Stimulated activated CD4-positive, alpha-beta T cell treated with anti-CD3 and anti-CD28 coated beads, Interleukin-2, amount 100 ng/mL, for 24 hours (primary cell): ENCODE measurements at places on chromosomes 7 and 10.

- no peak for DNase-seq
These were observed 66.8 kb upstream of the CYP26C1 start for GRCh38 chr10:92993699-92994272.

DNA sequence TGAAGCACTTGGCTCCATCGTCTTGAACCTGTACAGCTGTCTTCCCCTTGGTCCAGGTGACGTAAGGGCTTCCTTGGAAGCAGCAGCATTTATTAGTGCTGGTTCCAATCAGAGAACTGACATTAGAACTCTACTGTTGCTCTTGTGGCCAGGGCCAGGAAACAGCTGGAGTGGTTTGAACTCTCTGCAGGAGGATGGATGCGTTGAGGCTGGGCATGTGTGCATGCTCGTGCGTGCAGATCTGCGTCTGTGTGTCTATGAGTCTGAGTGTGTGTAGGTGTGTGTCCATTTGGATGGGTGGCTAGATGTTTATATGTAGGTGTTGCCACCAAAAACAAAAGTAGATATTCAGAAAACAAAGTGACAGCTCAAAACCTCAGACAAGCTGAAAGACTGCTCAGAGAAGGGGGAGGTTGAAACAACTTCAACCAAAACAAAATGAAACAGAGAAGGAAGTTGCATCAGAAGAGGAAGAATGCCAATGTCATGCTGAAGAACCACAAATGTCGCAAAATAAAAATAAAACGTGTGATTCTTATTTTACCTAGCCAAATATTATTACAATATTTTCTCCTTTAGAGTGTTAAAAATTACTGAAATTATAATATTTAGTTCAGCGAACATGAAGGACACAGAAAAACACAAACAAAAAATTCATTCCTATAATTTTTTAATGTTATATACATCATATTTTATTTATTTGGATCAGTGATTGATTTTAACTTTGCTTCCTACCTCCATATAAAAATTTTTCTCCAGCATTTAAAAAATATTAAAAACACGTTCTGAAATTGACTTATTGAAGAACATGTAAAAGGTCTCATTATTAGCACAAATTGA is 96.1 kb upstream of the MKLN1 start:
- peak; percentile 73 for DNase-seq

- DNase-seq, result peak; percentile 68
These were observed 84.8 kb upstream of the COL13A1 start for GRCh38 chr10:69716711-69717560.

GRCh38 chr10:50506861-50507573 is 116.7 kb downstream of the SGMS1 start:
- no peak for DNase-seq

GRCh38 chr10:79438021-79438698 is 7.3 kb downstream of the ZCCHC24 start:
- no peak for DNase-seq

DNA sequence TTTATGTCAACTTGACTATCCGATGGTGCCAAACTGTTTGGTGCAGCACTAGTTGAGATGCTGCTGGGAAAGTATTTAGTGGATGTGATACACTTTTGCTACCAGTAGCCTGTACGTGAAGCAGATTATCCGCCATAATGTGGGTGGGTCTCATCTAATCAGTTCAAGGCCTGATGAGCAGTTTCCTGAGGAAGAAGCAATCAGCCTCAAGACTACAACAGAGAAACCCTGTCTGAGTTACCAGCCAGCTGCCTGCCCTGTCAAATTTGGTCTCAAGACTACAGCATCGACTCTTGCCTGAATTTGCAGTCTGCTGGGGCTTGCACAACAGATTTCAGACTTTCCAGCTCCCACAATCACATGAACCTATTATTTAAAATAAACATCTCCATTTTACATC is 10.9 kb upstream of the RBP3 start:
- DNase-seq, result no peak

- no peak for DNase-seq
These were observed 332.0 kb downstream of the NXPH1 start for GRCh38 chr7:8765374-8765773.

GRCh38 chr7:83271212-83272099 is 108.8 kb upstream of the PCLO start:
- DNase-seq, result no peak

GRCh38 chr7:155922067-155922816 is 110.0 kb upstream of the SHH start:
- no peak for DNase-seq

DNA sequence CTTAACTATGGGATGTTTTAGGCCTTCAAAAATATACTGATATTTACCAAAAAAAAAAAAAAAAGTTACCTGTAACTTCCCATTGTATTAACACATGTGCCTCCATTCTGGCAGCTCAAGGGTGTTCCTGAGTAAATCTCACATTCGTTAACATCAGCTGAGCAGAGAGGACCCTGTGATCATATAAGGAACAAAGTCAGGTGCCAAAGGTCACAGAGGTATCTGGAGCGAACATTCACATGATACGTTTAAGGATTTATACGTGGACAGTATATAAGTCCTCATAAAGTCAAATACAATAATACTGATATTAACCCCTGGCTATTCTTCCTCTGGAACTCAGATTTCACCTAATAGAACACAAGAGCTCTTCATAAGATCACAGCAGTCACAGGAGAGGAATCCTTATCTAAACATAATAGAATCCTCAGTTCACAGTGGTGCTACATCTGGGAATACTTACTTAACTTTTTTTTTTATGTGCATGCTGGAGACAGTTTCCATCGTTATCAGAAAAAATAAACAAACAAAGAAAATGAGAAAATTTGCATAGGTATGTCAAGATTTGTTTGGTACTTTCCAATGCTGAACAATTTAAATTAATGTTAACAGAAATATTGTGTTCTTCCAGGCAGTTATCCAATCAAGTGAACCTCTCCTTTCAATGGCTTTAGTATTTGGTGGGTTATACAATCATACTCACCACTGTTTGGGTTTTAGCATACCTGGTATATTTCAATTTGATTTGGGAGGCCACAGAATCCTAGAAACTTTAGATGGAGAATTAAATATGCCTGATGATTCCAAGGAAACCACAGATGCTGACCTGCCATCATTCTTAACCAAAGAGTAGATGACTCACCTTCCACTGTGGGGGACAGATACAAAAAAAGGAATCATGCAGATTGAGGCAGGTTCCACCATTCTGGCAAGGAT is 6.6 kb downstream of the CUBN start:
- DNase-seq, result no peak

DNA sequence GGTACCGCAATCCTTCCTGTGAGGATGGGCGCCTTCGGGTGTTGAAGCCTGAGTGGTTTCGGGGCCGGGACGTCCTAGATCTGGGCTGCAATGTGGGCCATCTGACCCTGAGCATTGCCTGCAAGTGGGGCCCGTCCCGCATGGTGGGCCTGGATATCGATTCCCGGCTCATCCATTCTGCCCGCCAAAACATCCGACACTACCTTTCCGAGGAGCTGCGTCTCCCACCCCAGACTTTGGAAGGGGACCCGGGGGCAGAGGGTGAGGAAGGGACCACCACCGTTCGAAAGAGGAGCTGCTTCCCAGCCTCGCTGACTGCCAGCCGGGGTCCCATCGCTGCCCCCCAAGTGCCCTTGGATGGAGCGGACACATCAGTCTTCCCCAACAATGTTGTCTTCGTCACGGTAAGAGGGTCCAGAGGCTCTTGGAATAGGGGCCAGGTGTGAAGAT is 1.7 kb downstream of the MEPCE start:
- no peak for DNase-seq

- DNase-seq, result no peak
These were observed 47.1 kb downstream of the MAGI2 start for GRCh38 chr7:79406371-79406770.

DNA sequence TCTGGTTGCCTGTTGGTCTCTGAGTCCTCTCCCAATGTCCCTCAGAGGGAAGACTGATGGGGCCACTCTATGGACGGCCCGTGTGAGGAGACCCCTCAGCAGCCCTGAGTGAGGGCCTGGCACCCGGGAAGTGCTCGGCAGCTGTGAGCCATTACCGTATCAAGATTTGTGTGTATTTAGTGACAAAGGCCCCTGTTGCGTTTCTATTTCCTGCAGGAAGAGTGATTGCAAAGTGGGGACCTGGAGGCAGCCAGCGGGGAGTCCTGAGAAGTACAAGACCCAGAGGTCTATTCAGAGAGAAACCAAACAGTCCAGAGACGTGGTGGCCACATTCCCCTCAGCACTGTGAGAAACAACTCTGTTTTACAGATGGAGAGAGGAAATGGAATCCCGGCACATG is 51.1 kb upstream of the CHST15 start:
- DNase-seq, result no peak

GRCh38 chr7:157282141-157282801 is 54.5 kb upstream of the DNAJB6 start:
- DNase-seq, result no peak

DNA sequence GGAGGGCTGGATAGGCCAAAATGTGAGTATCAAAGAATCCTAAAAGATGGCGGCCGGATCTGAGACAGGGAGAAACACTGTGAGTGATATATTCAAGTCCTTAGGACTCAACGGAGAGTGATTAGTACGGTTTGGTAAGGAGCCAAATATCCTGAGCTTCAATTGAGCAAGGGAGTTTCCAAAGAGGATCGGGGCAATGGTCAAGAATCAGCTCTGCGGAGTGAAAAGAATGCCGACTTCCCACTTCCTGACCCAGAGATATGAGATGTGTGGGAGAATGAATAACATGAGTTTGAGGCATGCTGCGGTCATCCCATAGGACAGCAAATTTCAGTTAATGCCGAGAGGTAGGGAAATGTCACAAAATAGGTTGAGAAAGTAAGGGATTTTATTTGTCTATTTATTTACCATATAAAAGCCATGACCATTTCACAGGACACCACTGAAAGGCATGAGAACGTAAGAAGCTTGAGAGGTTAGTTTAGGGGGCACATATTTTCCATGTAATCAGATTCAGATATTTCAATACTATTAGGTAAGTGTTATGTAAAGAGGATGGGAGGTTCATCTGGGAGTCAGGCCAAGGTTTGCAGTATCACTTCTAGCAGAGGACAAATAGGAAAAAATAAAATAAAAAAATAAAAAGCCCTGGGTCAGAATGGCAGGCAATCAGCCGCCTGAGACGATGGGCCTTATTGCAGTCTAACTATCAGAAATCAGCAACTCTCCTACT is 165.6 kb downstream of the HGF start:
- no peak for DNase-seq

DNA sequence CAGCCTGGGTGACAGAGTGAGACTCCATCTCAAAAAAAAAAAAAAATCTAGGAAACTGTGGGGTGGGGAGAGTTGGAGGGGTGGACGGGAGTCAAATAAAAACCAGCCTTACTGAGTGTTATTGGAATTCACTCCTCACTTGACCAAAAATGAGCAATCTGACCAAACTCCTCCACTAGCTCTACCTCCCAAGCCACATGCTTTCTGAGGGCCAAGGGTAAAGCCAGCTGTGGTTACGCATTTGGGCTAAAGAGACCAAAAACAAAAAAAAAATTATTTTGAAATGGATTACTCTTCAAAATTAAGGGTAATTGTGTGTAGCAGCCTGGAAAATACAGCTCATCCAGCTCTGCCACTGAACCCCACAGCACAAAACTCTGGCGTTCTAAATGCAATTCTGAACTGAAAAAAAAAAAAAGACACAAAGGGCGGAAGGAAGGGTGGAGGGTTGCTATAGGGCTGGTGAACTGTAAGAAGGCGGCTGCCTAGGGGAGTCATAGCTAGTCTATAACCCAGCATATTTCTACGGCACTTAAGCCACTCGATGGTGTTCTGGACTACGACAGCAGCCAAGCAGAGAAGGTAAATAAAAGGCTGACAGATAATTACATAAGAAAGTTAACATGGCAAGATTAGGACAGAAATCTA is 7.8 kb downstream of the ELMO1 start:
- DNase-seq, result peak; percentile 29

DNA sequence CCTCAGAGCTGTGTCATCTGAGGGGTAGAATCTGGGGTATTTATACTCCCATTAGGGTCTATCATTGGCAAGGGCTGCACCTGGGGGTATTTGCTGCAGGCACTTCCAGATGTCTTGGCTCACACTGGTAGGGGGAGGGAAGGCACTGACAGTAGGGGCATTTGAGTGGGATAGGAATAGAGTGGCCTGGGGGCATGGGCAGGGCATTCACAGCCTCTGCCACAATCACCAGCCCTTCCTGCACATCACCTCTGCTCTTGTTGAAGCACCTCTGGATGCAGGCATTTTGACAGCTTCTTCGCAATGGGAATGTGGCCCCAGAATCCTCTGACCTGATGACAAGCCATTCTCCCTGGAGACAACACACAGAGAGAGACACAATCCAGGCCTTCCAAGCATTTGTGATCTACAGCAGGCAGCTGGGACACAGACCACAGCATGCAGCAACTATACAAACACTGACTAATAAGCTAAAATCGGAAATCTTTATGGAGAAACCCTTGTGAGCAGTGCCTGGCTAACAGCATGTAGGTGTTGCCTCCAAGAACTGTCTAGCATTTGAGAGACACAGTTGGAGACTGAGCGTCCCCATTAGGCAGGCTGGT is 178.5 kb downstream of the KCNMA1 start:
- DNase-seq, result no peak

DNA sequence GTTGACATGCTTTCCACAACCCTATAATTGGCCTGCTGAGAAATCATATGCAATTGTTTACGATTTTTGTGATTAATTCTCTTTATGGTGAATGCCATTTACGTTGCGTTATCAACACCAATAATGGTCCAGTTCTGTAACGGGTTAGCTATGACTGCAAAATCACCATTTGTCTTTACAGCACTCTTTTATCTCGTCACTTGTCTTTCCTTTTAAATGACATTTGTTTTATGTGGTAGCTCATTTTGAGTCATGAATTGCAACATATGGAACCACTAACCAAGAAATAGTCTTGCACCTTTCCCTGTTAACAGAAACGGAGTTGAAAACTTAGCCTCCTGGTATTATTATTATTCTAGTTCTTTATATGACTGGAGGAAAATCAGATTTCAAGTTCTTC is 3.1 kb upstream of the KIAA1217 start:
- no peak for DNase-seq

DNA sequence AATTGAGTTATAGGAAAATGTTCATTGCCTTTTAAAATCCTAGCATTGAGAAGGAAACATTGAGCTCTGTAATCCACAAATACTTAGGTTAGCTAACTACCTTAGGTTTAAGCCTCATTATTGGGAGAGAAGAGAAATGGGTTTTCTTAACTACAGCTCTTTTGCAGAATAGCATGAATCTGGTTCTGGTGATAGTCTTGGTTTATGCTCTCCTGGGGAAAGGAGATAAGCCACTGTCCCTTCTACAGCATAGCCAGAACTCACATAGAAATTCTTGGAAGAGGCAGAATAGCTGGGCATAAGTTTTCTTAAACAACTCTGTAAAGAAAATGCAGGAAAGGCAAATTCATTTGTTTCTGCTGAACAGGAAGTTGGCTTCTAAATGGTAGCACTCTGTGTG is 378.6 kb upstream of the CHRM2 start:
- no peak for DNase-seq

- DNase-seq, result no peak
These were observed 33.5 kb upstream of the CPN1 start for GRCh38 chr10:100114976-100115770.

- DNase-seq, result no peak
These were observed 8.8 kb upstream of the PDCD4 start for GRCh38 chr10:110862961-110863360.

GRCh38 chr10:17202999-17203398 is 1.5 kb upstream of the TRDMT1 start:
- DNase-seq, result no peak

GRCh38 chr7:23523486-23524075 is 8.2 kb downstream of the TRA2A start:
- DNase-seq, result no peak

GRCh38 chr7:32472015-32472414 is 18.2 kb downstream of the LSM5 start:
- DNase-seq, result no peak

- DNase-seq, result no peak
These were observed 3.9 kb upstream of the PWWP2B start for GRCh38 chr10:132392811-132393694.
